Fibroblast of skin of right biceps (primary cell): ENCODE measurements at places on chromosomes 4 and X.

DNA sequence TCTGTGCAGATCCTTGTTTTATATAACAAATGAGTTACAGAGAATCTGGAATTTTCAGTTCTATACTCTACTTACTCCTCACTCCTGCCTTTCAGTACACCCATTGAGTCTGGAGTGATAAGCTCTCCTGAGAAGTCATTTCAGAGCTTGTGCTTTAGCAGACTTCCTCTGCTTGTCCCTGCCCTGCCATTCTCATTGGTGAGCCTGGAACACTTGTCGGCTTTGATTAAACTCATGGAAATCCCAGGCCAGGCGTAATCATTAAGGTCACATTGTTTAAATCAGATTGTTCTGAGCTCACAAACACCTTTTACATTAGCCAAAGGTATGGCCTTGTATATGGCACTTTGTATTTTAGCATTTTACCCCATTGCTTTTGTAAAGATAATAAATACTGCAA is 102.7 kb downstream of the CNKSR2 start:
- DNase-seq: no peak

DNA sequence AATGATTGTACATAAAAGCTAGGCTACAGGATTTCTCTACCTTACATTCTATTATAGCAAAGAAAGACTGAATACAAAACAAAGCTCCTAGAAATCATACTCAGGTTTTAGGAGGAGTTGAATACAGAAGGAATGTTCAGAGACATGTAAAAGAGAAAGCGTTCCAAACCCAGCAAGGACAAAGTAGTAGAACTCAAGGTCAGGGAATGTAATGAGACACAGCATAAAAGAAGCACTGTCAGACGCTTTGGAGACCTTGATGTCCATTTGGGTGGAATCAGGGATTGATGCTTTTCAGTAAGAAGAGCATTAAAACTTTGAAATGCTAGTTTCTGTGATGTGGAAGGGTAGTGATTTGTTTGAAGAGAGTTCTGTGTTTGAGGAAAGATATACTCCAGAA is 303.6 kb downstream of the PCDH7 start:
- DNase-seq: no peak

- DNase-seq: no peak
Measured at GRCh38 chr4:13906727-13907126, 279.2 kb upstream of the BOD1L1 start.

GRCh38 chr4:145781351-145781750 is 101.4 kb downstream of the C4orf51 start:
- no peak for DNase-seq
